Bone marrow (tissue), 2 donors: ENCODE measurements at places on chromosomes 6 and 20.

- no peak for DNase-seq
These were observed 112.1 kb upstream of the ASF1A start for GRCh38 chr6:118781897-118782296.

DNA sequence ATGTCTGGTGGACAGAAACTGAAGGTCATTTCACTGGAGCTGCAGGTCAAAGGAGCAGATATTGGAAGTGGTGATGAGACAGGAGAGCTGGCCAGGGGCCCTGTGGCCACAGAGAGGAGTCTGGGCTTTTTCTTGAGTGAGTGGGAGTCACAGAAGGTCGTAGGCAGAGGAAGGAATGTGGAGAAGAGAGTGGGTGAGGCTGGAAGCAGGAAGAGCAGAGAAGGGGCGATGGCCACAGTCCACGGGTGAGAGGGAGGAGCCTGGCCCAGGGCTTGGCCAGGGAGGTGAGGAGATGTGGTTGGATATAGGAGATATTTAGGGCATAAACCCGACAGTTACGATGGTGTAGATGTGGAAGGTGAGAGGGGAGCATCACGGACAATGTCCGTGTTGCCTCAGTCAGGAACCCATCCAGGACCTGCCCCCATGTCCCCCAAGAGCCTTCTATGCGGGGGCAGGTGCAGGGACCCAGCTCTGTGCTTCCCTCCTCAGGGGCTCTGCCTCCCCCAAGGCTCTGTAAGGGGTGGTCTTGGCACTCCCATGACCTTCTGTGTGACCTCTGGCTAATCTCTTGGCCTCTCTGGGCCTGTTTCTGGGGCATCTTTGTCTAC, 150.5 kb upstream of the PTPN1 start:
- no peak for DNase-seq

- no peak for DNase-seq
These were observed 57.9 kb downstream of the GJA10 start for GRCh38 chr6:89952105-89952671.

GRCh38 chr6:30136570-30137286, 788 bp downstream of the TRIM40 start:
- no peak for DNase-seq

DNA sequence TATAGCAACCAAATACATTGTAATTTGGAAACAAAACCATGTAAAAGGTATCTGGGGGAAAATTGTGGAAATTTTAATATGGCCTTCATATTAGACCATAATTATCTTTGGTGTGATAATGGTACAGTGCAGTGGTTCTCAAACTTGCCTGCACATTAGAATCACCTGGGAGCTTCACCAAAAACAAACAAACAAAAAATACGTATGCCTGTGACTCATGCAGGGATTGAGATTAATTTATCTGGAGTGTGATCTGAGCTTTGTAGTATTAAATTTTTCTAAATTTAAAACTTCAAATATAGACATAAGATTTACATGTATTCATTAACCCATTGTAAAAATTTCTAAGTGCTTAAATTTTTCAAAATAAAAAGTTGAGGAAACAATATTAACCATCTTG, 31.5 kb downstream of the ARHGAP18 start:
- no peak for DNase-seq

DNA sequence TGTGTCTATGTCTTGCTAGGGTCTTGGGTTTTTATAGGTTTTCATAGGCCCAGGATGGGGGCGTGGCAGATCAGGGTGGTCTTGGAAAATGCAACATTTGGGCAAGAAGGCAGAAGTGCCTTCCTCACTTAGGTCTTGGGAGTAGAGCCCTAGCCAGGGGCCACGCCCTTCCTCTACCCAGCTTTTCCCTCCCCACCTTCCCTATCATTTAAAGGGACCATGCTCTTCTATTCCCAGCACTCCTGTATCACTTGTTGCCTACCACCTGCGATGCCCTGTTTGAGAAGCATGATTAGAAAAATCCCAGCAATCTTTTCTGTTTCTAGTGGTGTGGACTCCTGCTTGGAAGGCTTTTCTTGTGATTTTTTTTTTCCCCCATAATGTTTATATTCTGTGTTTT, 190.6 kb downstream of the JARID2 start:
- DNase-seq, result no peak

DNA sequence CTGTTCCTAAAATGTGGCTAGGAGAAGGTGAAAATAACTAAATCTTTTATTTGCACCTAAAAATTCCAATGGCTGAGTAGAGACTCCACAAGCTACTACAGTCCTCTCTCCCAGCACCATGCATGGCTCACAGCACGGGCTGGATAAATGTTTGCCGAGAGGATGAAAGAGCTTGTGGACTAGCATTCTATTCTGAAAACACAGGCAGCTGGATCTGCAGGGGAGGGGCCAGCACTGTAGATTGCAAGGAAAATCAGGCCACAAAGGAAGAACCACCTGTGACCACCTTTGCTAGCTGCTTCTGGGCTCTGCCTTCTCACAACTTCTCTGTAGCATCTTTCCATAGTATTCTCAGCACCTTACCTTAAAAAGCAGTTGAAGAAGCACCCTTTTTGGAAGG, 46.6 kb downstream of the CLIC5 start:
- no peak for DNase-seq

- no peak for DNase-seq
These were observed 153.3 kb downstream of the IBTK start for GRCh38 chr6:82094166-82094806.

DNA sequence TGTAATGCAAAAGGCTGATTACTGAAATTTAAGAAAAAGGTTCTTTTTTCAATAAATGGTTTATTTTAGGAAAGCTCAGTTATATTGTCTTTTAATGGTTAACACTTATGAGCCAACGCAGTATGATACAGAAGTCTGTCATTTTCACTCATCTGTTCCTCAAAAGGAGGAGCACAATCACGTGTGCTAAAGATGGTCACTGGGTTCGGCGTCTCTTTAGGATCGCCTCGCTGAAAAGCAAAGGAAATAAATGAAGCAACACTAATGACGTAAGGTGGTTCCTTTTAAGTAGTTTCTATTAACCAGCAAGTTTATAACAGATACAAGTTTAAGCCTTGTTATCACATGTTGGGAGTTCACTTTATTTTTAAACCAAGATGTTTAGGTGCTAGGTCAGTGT, 125.7 kb downstream of the MAP3K4 start:
- no peak for DNase-seq

GRCh38 chr20:38203337-38203980, 38.4 kb upstream of the TGM2 start:
- no peak for DNase-seq

DNA sequence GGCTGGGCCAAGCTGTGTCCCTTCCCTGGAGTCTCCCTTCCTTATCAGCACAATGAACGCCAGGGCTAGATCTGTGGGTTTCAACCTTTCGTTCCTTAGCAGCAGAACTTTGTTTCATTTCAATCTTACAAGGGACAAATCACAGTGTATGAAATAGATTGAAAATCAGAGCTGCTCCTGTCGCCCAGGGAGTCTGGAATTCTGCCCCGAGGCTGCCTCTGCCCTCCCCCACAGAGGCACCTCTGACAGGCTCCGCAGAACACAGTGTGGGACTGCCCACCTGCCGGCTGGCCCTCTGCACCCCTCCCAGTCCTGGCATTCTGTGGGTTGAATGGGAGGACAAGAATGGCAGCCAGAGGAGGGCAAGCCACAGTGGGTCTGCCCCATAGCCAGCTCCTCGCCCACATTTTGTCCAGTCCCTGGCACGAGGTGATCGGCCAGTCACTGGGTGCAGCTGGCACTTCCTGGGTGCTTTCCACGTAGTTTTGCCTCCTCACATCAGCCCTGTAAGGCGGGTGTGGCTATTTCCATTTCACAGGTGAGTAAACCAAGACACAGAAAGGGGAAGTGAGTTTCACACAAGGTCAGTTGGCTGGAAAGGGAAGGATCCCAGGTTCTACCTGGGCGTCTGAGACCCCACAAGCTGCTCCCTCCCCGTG, 26.1 kb downstream of the MANBAL start:
- DNase-seq, result no peak

GRCh38 chr6:113627480-113627879, 229.7 kb upstream of the MARCKS start:
- DNase-seq, result no peak

- DNase-seq, result no peak
These were observed 66.7 kb downstream of the RPP21 start for GRCh38 chr6:30411515-30412207.

DNA sequence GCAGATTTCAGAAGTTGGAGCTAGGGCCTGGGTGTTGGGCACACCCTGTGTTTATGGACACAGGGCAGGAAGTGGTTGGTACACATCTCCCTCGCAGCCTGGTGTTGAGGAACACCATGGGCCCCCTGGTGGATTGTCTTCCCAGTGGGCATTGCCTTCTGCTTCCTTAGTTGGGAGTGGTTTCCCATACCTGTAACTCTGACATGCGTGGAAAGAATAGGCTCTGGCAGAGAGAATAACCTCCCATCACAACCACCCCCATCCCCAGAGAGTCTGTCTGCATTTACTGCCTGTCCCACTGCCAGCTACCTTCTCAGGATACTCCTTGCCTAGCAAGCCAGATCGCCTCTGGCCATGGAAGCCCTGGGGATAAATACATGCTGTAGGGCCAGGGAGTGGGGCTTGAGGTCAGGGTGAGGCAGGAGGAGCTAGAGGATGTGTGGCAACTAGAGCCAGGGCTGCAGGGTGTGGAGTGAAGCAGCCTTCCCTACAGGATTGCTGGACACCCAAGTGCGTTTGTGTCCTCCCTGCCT, 14.7 kb downstream of the LRRC73 start:
- DNase-seq, result no peak

DNA sequence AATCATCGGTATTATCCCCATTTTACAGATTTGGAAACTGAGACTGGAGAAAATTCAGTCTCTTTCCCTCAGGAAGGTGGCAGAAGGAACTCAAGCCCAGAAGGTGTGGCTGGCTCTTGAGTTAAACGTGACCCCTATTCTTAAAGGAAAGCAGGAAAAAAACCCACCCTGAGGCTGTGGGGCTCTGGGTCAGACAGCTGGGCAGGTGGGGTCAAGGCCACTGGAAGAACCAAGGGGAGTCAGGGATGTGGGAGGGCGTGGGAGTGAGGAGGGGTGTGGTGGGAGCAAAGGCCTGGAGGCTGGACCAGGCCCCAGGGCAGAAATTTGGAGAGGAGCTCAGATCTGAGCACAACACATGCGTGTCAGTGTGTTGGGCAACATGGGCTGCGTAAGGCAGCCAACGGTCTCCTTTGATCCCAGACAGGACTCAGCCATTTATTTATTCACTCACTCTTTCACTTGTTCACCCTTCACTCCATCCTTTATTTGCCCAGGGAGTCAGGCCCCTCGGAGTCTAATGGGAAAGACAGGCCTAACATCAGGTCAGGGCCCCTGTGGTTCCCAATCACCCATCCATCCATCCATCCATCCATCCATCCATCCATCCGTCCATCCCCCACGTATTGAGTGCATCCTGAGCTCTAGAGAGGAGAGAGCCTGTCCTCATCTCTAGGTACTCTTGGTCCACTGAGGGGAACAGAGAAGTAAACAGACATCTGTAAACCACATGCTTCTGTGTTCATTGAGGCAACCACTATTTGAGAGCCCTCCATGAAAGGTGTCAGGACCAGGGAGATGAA, 165.0 kb downstream of the VEGFA start:
- DNase-seq, result no peak

GRCh38 chr20:12823734-12824133, 185.0 kb upstream of the SPTLC3 start:
- no peak for DNase-seq

- peak; percentile 13 for DNase-seq
These were observed 25.2 kb downstream of the HLA-A start for GRCh38 chr6:29967379-29968010.

DNA sequence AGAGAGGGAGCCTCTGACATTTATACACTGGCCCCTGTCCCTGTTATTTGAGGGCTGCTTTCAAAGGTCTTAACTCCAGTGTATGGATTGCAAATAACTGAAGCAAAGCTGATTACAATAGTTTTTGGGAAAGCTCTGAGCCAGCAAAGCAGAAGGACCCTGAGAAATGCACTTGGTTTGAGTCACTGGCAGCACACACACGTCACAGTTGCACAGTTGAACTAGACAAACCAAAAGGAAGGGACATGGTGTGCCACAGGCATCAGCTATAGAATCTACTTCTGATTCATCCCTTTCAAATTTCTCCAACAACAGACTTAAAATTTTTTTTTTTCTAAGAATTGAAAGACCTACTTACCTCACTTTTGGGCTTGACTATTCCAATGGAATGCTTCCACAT, 56.4 kb downstream of the SNRNP48 start:
- DNase-seq, result no peak

DNA sequence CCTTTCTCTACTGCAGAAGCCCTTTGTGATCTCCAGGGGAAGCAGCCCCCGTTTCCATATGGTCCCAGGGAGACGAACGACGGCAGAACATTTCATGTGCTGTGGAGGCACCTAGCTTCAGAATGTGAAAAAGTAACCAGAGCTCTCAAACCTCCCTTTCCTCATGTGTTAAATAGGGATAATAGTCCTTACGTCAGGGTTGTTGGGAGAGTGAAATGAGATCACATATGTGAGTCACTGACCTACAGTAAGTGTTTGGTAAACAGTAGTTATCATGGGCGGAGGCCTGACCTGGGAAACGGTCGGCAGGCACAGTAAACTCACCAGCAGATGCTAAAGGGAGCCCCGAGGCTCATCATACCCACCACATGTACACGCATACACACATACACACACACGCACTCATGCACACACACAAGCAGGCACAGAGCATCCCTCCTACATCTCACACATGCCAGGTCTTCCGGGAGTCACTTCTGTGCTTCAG, 89.7 kb downstream of the LY86 start:
- no peak for DNase-seq

- no peak for DNase-seq
These were observed 3.0 kb downstream of the THBS2 start for GRCh38 chr6:169250660-169251059.

- DNase-seq, result no peak
These were observed 61.7 kb downstream of the GNAS-AS1 start for GRCh38 chr20:58788896-58789544.

GRCh38 chr6:32288426-32288825, 64.6 kb upstream of the NOTCH4 start:
- no peak for DNase-seq

- no peak for DNase-seq
These were observed 64.4 kb downstream of the TPD52L1 start for GRCh38 chr6:125217992-125218391.

- no peak for DNase-seq
These were observed 113.4 kb downstream of the FAM50B start for GRCh38 chr6:3962291-3963280.

- DNase-seq, result no peak
These were observed 39.9 kb downstream of the ANKRD60 start for GRCh38 chr20:58188527-58188926.

- DNase-seq, result no peak
These were observed 9.9 kb upstream of the GTSF1L start for GRCh38 chr20:43736588-43737158.
